ENCODE measurements at places on chromosomes 11 and 22. TPM values are rescaled to one million over a fixed set of nuclear protein-coding genes. Genes with fewer than 3 reads are reported as not detected.

The SCGB1C1 gene
- total RNA-seq: not detected

GRCh38 chr11:134799386-134799785 lies 387.3 kb upstream of the B3GAT1 start:
- no peak for DNase-seq

- no peak for DNase-seq
Measured at GRCh38 chr11:44188643-44189042, 93.2 kb downstream of the EXT2 start.

DNA sequence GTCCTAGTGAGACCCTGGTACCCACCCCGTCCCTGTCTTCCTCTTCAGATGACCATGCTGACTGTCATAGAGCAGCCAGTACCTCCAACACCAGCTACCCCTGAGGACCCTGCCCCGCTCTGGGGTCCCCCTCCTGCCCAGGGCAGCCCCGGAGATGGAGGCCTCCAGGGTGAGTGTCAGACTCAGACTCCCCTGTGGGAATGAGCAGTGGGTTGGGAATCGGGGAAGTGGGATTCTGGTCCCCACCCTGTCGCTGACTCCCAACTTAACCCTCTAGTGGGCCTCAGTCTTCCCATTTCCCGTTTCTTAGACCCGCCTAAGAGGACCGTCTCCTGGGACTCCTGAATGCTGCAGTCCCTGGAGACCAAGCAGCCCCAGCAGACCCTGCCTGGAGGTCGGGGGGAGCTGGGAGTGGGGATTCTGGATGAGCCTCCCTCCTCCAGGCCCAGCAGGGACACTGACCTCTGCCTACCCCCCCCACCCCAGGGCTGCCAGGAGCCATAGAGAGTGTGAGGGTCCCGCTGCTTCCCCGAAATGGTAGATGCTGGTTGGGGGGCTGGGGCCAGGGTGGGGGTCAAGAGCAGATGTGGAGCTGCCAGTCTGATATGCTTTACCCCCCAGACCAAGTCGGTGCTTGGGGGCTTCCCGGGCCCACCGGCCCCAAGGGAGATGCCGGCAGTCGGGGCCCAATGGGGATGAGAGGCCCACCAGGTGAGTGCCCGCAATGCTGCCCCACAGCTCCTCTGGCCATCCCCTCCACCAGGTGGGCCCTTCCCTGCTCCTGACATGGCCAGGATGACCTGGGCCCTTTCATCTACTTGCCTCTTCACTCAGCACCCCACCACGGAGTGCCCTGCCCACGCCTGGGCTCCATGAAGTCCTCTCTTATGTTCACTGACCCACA lies 25.5 kb downstream of the EMID1 start:
- no peak for DNase-seq

Data from mesenteric fat pad (tissue), 1 donor.